Tibial artery (tissue), 4 donors: ENCODE measurements at places on chromosomes 6 and 20.

DNA sequence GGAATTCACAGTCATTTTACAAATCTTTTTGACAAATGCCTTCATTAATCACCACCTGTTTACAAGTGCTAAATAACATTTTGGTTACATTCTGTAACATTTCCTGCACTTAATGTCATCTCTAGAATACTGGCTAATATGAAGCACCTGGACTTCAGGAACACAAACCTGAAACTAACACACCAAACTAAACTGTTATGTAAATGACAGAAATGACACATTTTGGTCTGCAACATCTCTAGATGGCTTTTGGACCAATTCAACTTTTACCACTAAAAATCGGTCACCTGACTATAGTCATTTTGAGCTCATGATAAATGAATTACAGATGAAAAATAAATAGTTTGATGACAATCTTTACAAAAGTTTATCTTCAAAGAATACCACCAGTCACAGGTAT is 80.6 kb downstream of the ATG5 start:
- no peak for DNase-seq

DNA sequence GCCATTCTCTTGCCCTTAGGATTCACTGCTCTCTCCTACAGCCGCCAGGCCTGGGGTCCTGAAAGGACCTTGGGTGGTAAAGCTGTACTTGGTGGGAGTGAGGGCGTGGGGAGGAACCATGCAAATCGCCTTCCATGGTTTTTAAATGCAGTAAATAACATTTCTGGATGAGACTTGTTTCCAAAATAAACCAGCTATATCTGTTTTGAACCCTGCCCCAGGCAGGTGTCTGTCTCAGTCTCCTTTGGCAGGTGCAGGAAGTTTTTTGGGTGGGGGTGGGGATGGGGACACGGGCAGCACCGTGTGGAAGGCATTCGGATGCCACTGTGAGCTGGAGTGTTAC is 14.3 kb downstream of the ITPA start:
- DNase-seq, result no peak

DNA sequence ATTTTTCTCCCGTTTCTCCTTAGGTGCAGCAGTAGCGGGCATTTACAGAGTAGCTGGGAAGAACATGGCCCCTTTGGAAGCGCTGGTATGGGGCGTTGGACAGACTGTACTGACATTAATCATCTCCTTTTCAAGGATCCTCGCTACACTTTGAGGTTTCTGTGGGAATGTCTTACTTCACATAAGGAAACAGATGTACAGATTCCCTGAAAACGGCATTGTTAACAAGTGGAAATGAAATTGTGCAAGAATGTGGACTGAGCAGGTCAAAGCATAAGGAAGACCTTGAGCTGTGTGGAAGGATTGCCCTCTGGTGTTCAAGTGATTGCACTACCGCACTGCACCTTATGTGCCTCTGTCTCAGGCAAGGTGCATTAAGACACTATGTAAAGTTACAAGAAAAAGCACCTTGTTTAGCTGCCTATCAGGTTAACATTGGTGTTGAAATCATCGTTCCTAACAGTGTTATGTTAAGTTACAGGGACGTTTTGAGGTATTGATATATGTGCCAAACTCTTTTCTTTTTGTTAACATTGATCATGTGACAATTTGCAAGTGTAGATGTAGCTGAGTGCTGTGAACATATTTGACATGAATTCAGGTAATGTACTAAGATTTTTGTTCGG is 38.0 kb downstream of the TMEM170B start:
- no peak for DNase-seq

- DNase-seq, result no peak
Observed at GRCh38 chr6:40689185-40689584, 102.0 kb upstream of the LRFN2 start.

- DNase-seq, result no peak
Observed at GRCh38 chr6:3822747-3823445, 26.3 kb upstream of the FAM50B start.

GRCh38 chr6:143426026-143426425 is 24.5 kb downstream of the ADAT2 start:
- DNase-seq, result no peak

DNA sequence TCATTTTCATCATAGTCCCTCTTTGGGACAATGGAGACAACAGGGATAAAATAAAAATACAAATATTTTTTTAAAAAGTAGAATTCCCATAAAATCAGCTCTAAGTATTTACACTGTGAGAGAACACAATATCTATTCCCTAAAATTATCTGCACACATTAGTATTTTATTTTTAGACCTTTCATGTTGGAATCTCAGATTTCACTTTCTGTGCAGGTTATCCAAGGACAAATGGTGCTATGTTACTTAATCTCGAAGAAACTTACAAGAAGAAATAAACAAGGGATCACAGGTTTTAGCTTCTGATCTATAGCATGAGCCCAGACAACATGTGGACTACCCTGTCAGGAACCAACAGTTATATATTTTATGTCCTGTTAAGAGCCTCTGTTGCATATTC is 23.0 kb upstream of the LYRM2 start:
- DNase-seq, result no peak

DNA sequence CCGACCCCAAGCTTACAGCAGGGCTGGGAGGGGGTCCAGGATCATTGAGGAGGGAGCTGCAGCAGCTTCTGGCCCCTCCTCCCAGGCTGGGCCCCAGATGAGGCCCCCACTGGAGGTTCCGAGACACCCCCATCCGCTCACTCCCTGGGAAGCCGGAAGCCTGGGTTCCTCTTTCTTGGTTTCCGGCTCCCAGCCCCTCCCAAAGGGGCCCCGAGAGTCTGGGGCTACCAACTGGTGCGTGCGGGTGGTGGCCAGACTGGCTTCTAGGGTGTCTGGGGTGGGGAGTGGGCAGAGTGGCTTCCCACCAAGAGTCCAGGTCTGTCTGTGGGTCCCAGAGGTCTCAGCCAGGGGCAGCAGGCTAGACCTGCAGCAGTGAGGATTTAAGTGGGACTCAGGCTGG is 2.2 kb downstream of the RGS19 start:
- DNase-seq, result no peak

DNA sequence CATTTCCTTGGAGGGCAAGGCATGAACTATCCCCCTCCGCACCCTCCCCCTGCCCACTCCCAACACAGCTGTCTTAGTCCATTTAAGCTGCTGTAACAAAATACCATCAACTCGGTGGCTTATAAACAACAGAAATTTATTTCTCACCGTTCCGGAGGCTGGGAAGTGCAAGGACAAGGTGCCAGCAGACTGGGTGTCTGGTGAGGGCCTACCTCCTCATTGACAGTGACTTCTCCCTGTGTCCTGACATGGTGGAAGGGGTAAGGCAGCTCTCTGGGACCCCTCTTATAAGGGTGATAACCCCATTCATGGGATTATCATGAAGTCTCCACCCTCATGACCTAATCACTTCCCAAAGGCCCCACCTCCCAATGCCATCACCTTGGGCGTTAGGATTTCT is 114.3 kb upstream of the MAFB start:
- DNase-seq, result no peak

GRCh38 chr20:50110141-50111047 is 2.6 kb downstream of the UBE2V1 start:
- no peak for DNase-seq

GRCh38 chr6:4756247-4756646 is 20.0 kb upstream of the CDYL start:
- no peak for DNase-seq

DNA sequence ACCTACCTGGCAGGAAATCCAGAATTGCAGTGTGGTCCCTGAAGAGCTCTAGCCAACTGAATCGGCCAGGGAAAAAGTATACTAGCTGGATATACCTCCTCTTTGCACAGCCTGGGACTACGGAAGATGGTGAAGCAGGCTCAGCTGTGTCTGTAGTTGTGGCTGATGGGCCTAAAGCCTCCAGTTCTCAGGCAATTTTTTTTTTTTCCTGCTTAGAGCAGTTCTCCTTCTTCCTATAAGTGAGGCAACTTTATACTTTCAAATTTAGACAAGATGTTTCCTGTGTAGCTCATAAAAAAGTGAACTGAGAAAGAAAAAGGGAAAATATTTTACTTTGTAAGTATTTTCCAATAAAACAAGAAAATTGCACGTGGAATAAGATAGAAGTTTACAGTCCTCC is 172.9 kb downstream of the CARMIL1 start:
- no peak for DNase-seq

DNA sequence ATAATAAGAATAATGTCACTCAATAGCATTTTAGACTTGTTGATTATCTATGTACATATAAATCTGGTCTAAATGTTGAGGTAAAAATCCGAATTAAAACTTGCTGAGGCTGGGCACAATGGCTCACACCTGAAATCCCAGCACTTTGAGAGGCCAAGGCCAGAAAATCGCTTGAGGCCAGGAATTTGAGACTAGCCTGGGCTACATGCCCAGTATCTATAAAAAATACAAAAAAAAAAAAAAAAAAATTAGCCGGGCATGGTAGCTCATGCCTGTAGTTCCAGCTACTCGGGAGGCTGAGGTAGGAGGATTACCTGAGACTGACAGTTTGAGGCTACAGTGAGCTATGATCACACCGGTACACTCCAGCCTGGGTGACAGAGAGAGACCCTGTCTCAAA is 34.2 kb upstream of the SUPT3H start:
- no peak for DNase-seq

DNA sequence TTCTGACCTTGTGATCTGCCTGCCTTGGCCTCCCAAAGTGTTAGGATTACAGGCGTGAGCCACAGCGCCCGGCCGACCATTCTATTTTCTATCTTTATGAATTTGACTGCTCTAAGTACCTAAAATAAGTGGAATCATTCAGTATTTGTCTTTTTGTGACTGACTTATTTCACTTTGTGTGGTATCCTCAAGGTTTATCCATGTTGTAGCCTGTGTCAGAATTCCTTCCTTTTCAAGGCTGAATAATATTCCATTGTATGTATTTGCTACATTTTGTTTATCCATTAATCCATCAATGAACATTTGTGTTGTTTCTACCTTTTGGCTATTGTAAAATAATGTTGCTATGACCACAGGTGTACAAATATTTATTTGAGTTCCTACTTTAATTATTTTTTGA is 4.9 kb upstream of the TJAP1 start:
- DNase-seq, result no peak

DNA sequence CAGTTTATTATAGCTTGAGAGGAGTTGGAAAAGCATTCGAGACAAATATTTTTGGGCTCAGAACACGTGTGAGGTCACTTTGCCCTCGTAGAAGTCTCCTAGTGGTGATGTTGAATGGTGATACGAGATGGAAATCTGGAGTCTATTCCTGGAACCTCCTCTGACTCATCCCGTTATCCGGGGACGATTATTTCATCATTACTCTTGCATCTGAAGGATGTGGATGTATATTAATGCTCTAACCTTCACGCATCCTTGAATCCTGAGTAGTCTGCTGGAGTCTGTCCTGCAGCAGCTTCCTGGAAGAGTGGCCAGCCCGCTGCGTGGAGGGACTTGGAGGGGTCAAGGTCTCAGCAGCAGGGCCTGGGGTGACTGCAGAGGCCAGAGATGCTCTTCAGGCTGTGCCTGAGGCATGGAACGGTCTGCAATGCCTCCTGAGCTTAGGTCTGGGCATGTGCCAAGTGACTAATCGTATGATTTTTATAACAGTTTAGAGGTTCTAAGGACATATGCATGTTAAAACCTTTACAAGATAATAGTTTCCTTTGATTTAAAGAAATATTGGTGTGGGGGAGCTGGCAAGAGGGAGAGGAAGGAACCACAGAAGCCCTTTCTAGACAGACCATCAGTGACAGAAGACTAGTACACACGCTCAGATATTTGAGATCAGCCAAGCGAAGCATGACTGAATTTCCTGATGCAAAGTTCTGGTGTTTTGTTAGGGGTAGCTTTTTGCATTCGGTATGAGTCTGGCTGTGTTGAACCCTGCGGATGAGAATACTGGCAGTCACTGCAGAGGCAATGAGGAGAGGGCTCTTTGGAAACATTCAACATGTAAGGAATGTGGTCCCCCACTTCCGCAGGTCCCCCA is 400.2 kb downstream of the QKI start:
- peak; percentile 28 for DNase-seq

- DNase-seq, result no peak
Observed at GRCh38 chr6:154648888-154649205, 84.4 kb upstream of the SCAF8 start.

GRCh38 chr6:22366214-22366613 is 69.4 kb upstream of the PRL start:
- DNase-seq, result no peak

DNA sequence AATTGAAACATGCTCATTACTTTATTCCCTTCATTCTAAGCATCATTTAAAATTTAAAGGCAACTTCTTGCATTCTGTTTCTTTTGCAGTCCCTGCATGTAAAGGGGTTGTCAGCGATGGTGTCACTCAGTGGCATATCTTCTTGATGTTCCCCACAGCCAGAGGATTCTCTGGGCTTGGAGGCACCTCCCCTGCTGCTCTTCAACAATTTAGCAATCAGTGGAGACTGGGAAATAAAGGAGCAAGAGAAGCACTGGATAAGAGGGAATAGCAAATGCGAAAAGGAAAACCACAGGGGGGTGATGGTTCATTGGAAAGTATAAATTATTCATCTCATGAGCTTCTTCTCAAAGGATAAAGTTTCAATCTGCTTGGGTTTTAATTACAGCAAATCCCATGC is 30.7 kb upstream of the MC3R start:
- no peak for DNase-seq

- no peak for DNase-seq
Observed at GRCh38 chr20:51596668-51597388, 54.3 kb upstream of the NFATC2 start.

GRCh38 chr6:6516666-6517458 is 71.7 kb upstream of the LY86 start:
- peak; percentile 58 for DNase-seq

- peak; percentile 82 for DNase-seq
Observed at GRCh38 chr20:1965520-1966351, 28.1 kb downstream of the PDYN start.

DNA sequence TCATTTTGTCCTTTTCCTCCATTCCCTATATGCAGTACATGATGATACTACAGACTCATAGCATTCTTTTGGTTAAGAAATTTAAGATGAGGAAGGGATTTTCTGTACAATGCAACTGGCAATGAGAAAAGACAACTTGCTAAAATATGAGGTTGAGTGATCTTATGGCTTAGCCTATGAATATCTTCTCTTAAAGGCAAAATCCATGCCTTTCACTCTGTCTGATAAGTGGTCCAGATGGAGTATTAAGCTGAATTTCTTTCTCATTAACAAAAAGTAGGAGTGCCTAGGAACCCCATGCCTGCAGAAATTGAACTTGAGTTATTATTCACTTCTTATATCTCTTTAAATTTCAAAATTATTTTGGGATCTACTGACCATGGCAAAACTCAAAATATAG is 135.3 kb downstream of the GRIK2 start:
- DNase-seq, result no peak

GRCh38 chr6:109087661-109088264 is 6.9 kb downstream of the SESN1 start:
- no peak for DNase-seq

DNA sequence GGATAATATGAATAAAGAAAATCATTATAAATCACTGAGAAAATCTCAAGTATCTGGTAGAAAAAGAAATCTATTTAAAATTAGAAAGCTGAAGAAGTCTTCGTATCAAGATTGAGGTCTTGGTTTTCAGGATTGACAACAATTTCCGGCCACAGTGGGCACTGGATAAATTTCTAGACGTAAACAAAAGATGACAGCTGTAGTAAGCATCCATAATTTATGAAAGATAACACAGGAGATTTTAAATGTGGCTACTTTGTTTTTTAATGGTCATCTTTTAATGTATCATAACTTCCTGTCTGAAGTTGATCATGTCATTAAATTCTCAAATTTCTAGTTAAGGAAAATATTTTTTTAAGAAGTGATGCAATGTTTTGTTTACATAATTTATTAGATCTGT is 444.2 kb downstream of the HTR1B start:
- DNase-seq, result no peak
